Right renal cortex interstitium (tissue), 3 donors: ENCODE measurements at places on chromosomes 6 and 20. TPM values are rescaled to one million over a fixed set of nuclear protein-coding genes. Genes with fewer than 3 reads are reported as not detected.

Gene CLPSL2
- not detected for polyA plus RNA-seq

DNA sequence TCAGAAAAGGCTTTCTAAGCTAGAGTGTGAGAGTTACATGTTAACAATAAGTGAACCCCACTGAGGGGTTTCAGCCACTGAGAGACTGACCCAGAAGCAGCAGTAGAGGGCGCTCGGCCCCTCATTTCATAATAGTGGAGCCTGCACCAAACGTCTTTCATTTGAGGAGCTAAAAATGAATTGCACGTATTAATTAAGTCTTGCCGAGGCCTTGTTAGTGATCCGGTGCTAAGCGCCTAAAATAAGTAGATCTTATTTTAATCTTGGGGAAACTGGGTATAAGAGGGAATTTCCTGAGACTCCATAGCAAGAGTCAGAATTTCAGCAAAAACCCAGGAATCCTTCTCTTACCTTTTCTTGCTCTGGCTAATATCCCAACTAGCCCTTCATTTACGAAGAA, 209.7 kb downstream of the FARS2 start:
- peak; percentile 42 for DNase-seq

DNA sequence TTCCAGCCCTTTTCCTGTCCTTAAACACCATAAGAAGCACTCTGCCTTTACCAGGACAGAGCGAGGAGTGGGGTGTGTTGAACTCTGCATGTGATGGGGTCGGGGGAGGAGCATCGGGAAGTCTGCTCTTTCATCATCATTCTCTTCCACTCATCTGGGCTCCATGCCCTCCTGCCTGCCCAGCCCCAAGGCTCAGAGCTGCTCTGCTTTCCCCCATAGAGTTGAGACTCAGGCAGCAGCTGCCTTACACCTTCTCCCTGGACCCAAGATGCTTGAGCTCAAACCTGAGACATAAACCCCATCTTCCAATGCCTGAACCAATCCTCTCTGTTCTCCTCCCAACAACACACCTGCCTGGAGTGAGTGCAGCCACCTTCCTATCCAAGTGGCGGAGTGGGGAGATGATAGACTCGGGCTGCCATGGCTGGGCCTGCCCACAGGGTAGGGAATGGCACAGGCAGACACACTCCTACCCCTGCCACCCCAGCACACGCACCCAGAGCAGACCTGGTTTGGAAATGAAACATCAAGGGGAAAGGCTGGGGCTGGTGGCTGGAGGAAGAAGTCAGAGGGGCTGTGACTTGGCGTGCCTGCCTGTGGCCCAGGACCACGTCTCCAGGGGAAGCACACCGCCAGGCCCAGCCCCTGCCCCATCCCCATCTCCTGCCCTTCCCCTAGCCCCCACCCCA, 28.4 kb downstream of the TFEB start:
- DNase-seq = no peak

DNA sequence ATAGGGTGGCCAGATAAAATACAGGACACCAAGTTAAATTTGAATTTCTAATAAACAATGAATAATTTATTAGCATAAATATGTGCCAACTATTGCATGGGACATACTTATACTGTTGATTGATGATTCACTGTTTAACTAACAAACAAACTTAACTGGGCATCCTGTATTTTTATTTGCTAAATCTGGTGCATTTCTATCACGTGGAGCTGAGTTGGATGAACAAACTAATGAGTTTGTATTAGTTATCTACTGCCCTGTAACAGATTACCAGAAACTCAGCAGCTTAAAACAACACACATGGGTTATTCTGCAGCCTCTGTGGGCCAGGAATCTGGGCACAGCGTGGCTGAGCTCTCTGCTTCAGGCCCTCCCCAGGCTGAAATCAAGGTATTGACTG, 28.2 kb upstream of the PMEPA1 start:
- DNase-seq = no peak

Gene KIFC1
- polyA plus RNA-seq = 41.2 TPM

Gene IL20RA
- 1.7 TPM for polyA plus RNA-seq

- DNase-seq = no peak
Observed at GRCh38 chr6:31927242-31927862, at the start of gene C2. Gene C2, plus strand, starts transcription at chr6:31927717. Its CDS starts 36 bp downstream, at chr6:31927753.

DNA sequence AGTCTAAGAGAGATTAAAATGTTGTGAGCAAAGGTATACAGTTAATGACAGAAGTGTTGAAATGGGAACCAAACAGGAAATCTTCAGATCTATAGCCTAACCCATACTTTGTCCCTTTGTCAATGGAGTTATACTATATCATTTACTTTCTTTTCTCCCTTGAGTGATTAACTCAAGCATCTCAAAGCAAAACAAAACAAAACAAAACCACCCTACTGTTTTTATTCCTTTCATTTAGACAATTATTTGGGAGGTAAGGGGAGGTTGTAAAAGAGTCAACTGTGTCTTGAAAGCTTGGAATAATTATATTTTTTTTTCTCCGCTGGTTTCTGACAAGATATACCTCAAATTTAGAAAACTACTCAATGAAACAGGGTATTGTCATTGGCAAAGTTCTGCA, 139.8 kb upstream of the HMGN3 start:
- no peak for DNase-seq

DNA sequence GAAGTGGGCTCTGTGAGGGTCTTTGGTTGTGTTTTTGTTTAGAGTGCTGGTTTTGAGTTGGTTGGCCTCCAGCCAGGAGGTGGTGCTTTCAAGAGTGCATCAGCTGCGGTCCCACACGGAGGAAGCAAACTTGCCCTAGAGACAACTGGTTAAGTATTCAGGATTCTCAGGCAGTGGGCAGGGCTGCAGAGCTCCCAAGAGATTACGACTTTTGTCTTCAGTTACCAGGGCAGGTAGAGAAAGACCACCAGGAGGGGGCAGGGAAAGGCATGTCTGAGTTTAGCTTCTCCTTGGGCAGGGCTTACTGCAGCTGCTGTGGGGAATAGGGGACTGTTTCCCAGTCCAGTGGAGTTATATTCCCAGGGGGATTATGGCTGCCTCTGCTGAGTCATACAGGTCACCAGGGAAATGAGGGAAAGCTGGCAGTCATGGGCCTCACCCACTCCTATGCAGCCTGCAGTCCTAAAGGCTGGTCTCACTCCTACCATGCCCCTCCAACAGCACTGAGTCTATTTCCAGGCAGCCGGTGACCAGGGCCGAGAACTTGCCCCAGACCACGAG, 64.3 kb downstream of the TTI1 start:
- no peak for DNase-seq

DNA sequence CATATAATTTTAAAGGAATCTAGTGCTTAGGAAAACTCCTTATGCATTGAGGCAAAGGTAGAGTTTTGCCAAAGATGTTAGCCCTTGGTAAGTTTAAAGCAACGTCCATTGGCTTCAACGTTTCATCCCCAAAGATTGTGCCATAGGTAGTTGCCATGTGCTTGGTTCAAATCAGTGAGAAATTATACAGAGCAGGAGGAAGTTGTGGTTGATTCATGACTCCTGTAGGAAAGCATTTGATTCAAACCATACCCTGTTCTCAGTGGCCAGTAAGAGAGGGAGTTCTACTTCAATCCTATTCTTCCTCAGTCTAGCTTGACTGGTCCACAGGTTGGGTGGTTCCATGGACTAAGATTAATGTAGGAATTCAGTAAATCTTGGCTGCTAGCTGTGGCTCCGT, 535.6 kb downstream of the QKI start:
- DNase-seq = no peak

Gene SNAI1
- polyA plus RNA-seq = 10.2 TPM

DNA sequence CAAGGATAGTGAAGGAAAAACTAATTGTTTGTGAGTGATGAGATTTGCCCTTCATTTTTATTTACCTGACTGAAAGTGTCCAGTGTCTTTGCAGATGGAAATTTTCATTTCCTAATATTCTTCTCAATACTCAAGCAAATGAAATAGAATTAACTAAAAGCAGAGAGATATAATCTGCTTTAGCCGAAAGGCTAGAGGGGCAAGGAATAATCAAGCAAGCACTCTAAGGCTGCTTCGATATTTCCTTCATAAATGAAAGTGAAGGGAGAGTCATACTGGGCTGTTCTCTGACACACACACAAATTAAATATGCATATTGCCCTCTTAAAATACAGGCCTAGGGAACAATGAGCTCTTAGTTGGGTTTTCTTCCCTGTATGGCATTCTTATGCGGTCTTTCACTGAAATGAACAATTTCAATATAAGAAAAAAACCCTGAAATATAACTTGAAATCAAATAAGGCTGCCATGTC, 47.5 kb upstream of the POPDC3 start:
- DNase-seq = no peak
